Endothelial cell of umbilical vein (primary cell): ENCODE measurements at places on chromosomes 5 and 9. TPM values are rescaled to one million over a fixed set of nuclear protein-coding genes. Genes with fewer than 3 reads are reported as not detected.

Gene IRGM
- not detected in 2 replicates for total RNA-seq

Gene CYSRT1
- 0.44 and 0.92 TPM in 2 replicates for total RNA-seq

Gene KCNN2
- total RNA-seq, result 1.3 and 1.9 TPM in 2 replicates

Gene ZNF883
- not detected in 2 replicates for total RNA-seq

Gene GZMA
- not detected in 2 replicates for total RNA-seq

Gene SOHLH1
- not detected in 2 replicates for total RNA-seq

Gene ZBED3
- total RNA-seq, result 11.8 and 16.0 TPM in 2 replicates

Gene IL33
- total RNA-seq, result 8.5 and 13.8 TPM in 2 replicates

Gene GFI1B
- not detected in 2 replicates for total RNA-seq

Gene NEUROG1
- not detected in 2 replicates for total RNA-seq

Gene MYOZ3
- 1.1 and 1.2 TPM in 2 replicates for total RNA-seq

Gene ADGRV1
- 0.11 and 0.12 TPM in 2 replicates for total RNA-seq

Gene GLT6D1
- not detected in 2 replicates for total RNA-seq

Gene KCNV2
- not detected in 2 replicates for total RNA-seq

Gene IL4
- total RNA-seq, result not detected in 2 replicates

Gene PCDHGA2
- total RNA-seq, result 0.58 and 1.2 TPM in 2 replicates

Gene HTR4
- not detected in 2 replicates for total RNA-seq

Gene CTXN3
- total RNA-seq, result not detected in 2 replicates

Gene IFNE
- total RNA-seq, result 1.4 and 1.8 TPM in 2 replicates

Gene COL15A1
- total RNA-seq, result 0.05 TPM in 1 of 2 replicates, not detected in the other

Gene NUTM2G
- total RNA-seq, result not detected in 2 replicates

Gene KIF4B
- total RNA-seq, result 0.14 and 0.44 TPM in 2 replicates

Gene CARD6
- total RNA-seq, result 21.1 and 23.8 TPM in 2 replicates

Gene PKD2L2
- total RNA-seq, result not detected in 2 replicates

Gene ZSWIM6
- total RNA-seq, result 25.3 and 25.7 TPM in 2 replicates

Gene PCDHA1
- not detected in 2 replicates for total RNA-seq

Gene SLC46A2
- not detected in 2 replicates for total RNA-seq

Gene FOCAD
- total RNA-seq, result 59.4 and 66.9 TPM in 2 replicates

Gene PCDHGB4
- 4.4 and 6.5 TPM in 2 replicates for total RNA-seq

Gene SLC27A6
- total RNA-seq, result 0.18 TPM in 1 of 2 replicates, not detected in the other

Gene PDZD2
- 3.4 and 6.9 TPM in 2 replicates for total RNA-seq

Gene ZDHHC11
- total RNA-seq, result 2.1 and 4.4 TPM in 2 replicates

Gene IFNA13
- not detected in 2 replicates for total RNA-seq

Gene ANKRD34B
- not detected in 2 replicates for total RNA-seq

Gene FGD3
- not detected in 2 replicates for total RNA-seq

Gene FOXD4L3
- not detected in 2 replicates for total RNA-seq

Gene OMD
- total RNA-seq, result not detected in 2 replicates
